CD4-positive, alpha-beta memory T cell (primary cell): ENCODE measurements at places on chromosomes 11 and 22. TPM values are rescaled to one million over a fixed set of nuclear protein-coding genes. Genes with fewer than 3 reads are reported as not detected.

Gene OPCML
- not detected for polyA plus RNA-seq

Gene AGBL2
- 1.6 TPM for polyA plus RNA-seq

Gene IGF2
- polyA plus RNA-seq: not detected

Gene TRPC6
- not detected for polyA plus RNA-seq

Gene OR52E8
- polyA plus RNA-seq: not detected

Gene MFRP
- not detected for polyA plus RNA-seq

Gene CNTF
- not detected for polyA plus RNA-seq

Gene ACTN3
- not detected for polyA plus RNA-seq

Gene RAB36
- 0.61 TPM for polyA plus RNA-seq

Gene TMX2
- 88.5 TPM for polyA plus RNA-seq

Gene YPEL4
- polyA plus RNA-seq: not detected

Gene FIBIN
- not detected for polyA plus RNA-seq

Gene RTN3
- 72.9 TPM for polyA plus RNA-seq

GRCh38 chr11:6616596-6617250, 2.5 kb downstream of the TPP1 start:
- peaks cover 40% of the 10 kb centered on the region for H3K4me1 ChIP-seq
- no peak overlapping the region for H3K4me3 ChIP-seq
- no peak overlapping the region for H3K27ac ChIP-seq
- H3K36me3 ChIP-seq: peaks cover 10% of the 10 kb centered on the region
- DNase-seq: no peak

DNA sequence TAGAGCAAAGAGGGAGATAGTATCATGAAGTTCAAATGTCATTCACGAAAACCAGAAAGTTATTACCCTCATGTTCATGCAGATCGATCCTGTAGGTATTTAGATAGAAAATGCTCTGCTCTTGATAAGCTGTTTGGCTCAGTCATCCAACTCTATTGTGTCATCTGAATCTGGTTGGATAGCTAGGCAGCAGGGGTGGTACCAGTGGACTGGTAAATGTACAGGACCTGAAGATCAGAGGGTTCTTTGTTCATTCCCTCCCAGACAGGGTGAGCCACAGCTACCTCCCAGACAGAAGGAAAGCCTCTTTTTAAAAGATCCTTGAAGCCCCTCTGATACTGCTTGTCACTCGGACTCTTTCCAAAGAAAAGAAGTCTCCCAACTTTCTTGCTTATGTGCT, 29.8 kb upstream of the DRD2 start:
- no peak for DNase-seq
- no peaks in the 10 kb centered on the region for H3K36me3 ChIP-seq
- H3K4me3 ChIP-seq: no peak overlapping the region
- no peak overlapping the region for H3K27ac ChIP-seq

DNA sequence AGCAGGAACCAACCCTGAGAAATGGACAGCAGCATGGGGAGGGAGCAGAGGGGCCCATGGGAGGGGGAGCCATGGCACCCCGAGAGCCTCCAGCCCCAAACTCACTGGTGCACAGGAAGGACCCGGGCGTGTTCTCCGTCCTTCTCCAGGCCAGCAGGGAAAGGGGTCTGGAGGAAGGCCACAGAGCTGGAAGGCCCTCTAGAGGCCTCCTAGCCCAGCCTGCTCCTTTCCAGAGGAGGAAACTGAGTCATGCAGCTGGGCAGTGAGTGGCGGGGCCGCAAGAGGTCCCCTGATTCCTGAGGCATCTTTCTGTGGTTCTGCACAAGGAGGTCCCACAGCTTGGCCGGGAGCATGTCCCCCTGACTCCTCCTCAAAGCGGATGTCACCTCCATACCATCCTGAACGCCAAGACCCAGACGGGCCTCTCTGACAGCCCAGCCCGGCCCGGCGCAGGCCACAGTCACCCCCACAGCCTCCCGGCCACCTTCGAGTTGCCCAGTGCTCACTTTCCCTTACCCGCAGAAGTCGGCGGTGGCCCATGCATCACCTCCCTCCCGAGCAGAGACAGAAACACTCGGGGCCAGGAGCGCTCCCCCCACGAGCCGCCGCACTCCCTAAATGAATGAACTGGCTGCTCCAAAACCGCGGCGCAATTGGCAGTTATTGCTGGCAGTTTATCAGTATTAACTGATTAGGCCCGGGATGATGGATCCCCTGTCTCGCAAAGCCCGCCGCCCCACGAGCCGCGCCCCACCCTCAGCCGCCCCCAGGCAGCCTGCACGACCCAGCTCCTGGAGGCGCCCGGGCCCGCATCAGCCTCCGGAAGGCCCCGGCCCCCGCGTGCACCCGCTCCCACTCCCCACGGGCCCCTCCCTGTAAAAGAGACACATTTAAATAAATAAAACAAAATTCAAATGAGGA, 272.5 kb downstream of the BUD13 start:
- no peak overlapping the region for H3K27ac ChIP-seq
- no peaks in the 10 kb centered on the region for H3K4me1 ChIP-seq
- H3K27me3 ChIP-seq: peaks cover 9% of the 10 kb centered on the region
- DNase-seq: no peak
- no peaks in the 10 kb centered on the region for H3K36me3 ChIP-seq
- H3K4me3 ChIP-seq: no peak overlapping the region

GRCh38 chr22:42793848-42794405, 63.1 kb downstream of the ARFGAP3 start:
- no peaks in the 10 kb centered on the region for H3K4me1 ChIP-seq
- H3K27me3 ChIP-seq: no peaks in the 10 kb centered on the region
- H3K4me3 ChIP-seq: no peak overlapping the region
- DNase-seq: no peak
- H3K27ac ChIP-seq: no peak overlapping the region
- H3K36me3 ChIP-seq: peaks cover 6% of the 10 kb centered on the region

DNA sequence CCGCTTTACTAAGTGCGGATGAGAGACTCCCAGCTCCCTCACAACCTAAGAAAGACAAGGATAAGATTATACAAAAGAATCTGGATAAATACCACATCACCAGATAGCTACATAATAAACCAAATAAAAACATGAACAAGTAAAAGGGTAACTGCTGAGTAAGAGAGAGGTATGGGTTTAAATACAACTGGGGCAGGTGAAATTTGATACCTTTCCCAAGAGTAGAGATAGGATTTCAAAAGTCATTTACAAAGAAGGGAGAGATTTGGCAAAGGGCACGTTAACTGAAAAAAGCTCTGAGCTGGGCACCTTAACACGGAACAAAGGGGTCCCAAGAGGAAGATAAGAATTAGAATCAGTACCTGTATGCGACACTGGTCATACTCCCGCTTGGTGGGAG, 1.7 kb downstream of the UBXN1 start:
- H3K27ac ChIP-seq: peak overlapping the region; percentile 98
- no peak overlapping the region for H3K4me3 ChIP-seq
- H3K36me3 ChIP-seq: peaks cover 15% of the 10 kb centered on the region
- peaks cover 56% of the 10 kb centered on the region for H3K4me1 ChIP-seq

- no peaks in the 10 kb centered on the region for H3K27me3 ChIP-seq
- H3K4me3 ChIP-seq: no peak overlapping the region
- no peaks in the 10 kb centered on the region for H3K4me1 ChIP-seq
- no peak overlapping the region for H3K27ac ChIP-seq
These were observed 551.6 kb downstream of the METTL15 start for GRCh38 chr11:28659716-28660348.

DNA sequence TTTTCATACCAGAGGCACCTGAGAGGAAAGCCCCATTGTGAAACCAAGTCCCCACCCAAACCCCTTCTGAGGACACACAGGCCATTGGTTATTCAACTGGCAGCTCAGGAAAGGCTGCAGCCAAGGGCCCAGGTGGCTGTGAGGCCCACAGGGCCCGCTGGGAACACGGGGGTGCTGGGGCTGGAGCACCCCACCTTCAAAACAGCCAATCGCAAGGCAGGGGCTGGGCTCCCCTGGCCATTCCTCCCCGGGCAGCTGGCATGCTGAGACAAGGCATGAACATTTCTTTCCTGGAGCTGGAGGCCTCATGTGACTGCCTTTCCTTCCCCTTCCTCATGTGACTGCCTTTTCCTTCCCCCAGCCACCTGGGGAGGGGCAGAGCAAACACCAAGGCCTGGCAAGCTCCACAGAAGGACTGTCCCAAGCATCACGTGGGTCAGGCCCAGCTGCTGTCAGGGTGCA, 76.9 kb downstream of the PIWIL3 start:
- H3K4me3 ChIP-seq: no peak overlapping the region
- DNase-seq: no peak
- no peaks in the 10 kb centered on the region for H3K36me3 ChIP-seq
- H3K27me3 ChIP-seq: no peaks in the 10 kb centered on the region

- peak overlapping the region; percentile 98 for H3K27ac ChIP-seq
- H3K36me3 ChIP-seq: peaks cover 22% of the 10 kb centered on the region
- peaks cover 31% of the 10 kb centered on the region for H3K4me1 ChIP-seq
- H3K4me3 ChIP-seq: no peak overlapping the region
- DNase-seq: no peak
These were observed 802 bp upstream of the PIM3 start for GRCh38 chr22:49959782-49960158.

DNA sequence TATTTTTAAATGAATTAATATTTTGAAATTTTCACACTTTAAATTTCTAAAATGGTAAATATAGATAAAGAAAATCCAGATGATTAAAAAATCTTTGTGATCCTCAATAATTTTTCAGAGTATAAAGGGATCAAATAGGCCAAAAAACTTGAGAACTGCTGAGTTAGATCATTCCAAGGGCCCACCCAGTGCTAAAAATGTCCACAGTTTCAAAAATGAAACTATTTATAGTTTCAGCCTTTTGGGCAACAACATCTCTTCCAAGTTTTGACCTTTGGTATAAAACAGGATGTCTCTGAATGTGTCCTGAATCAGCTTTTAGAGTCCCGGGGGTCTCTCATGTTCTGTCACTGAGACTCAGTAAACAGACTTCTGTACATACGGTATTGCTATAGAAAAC, 20.9 kb upstream of the BAIAP2L2 start:
- H3K27me3 ChIP-seq: no peaks in the 10 kb centered on the region
- no peak overlapping the region for H3K4me3 ChIP-seq
- DNase-seq: no peak
- no peak overlapping the region for H3K27ac ChIP-seq
- no peaks in the 10 kb centered on the region for H3K4me1 ChIP-seq

- H3K36me3 ChIP-seq: no peaks in the 10 kb centered on the region
- H3K27ac ChIP-seq: no peak overlapping the region
- DNase-seq: no peak
These were observed 8.5 kb downstream of the LGALS2 start for GRCh38 chr22:37571258-37571991.

GRCh38 chr22:34319346-34319745, 399.1 kb upstream of the LARGE1 start:
- H3K27ac ChIP-seq: no peak overlapping the region
- H3K4me3 ChIP-seq: no peak overlapping the region
- no peaks in the 10 kb centered on the region for H3K27me3 ChIP-seq
- no peaks in the 10 kb centered on the region for H3K4me1 ChIP-seq
- no peaks in the 10 kb centered on the region for H3K36me3 ChIP-seq
- DNase-seq: no peak

- no peaks in the 10 kb centered on the region for H3K36me3 ChIP-seq
- H3K4me3 ChIP-seq: no peak overlapping the region
- no peaks in the 10 kb centered on the region for H3K27me3 ChIP-seq
- DNase-seq: no peak
- no peak overlapping the region for H3K27ac ChIP-seq
These were observed 34.2 kb upstream of the FCHSD2 start for GRCh38 chr11:73176145-73176873.

DNA sequence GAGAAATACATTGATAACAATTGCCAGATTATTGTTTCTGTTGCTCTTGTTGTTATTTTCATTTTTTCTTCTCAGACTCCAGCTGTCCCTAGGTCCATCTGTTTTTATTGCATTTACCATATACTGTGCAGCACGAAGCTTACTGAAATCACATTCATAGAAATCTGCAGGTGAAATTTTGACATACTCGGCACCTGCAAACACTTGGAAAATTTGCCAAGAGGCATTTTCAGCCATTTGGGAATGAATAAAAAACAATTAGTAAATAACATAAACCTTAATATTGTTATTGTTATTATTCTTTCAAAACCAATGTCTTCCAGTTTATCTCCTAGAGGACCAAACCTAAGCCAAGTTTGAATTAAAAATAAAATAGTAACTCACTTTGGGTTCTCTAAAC, 2357.2 kb downstream of the LRRC4C start:
- H3K27me3 ChIP-seq: no peaks in the 10 kb centered on the region
- no peak overlapping the region for H3K27ac ChIP-seq
- H3K36me3 ChIP-seq: no peaks in the 10 kb centered on the region

DNA sequence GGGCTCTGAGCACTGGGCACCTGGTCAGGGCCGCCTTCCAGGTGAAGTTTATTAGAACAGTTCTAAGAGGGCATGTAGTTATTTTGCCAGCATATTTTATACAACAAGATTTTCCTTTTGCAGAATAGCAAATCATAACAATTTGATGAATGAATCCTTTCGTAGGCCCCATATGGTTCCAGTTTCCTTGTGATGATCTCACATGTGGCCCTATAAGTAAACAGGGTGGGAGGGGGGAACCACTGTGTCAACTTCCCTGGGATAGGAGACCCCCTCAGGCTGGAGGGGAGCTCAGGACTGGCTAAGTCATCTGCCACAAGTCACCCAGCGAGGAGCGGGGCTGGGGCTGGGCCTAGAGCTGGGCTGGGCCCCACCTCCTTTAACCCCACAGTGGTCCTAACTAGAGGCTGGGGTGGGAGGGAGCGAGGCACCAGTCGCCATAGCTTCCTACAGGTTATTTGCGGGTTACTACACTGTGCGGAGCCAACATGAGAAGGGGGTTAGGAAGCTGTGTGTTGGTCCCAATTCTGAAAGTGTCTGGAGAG, 4.2 kb downstream of the FBLN1 start:
- H3K4me1 ChIP-seq: peaks cover 5% of the 10 kb centered on the region
- no peak overlapping the region for H3K4me3 ChIP-seq
- no peak for DNase-seq

GRCh38 chr22:46376908-46377524, 41.5 kb downstream of the TRMU start:
- no peaks in the 10 kb centered on the region for H3K36me3 ChIP-seq
- H3K27me3 ChIP-seq: no peaks in the 10 kb centered on the region
- H3K4me3 ChIP-seq: no peak overlapping the region

GRCh38 chr11:77418155-77418970, 55.5 kb downstream of the PAK1 start:
- no peaks in the 10 kb centered on the region for H3K4me1 ChIP-seq
- no peaks in the 10 kb centered on the region for H3K27me3 ChIP-seq
- no peaks in the 10 kb centered on the region for H3K36me3 ChIP-seq

GRCh38 chr11:111908639-111909305, 2.8 kb downstream of the CRYAB start:
- H3K4me3 ChIP-seq: no peak overlapping the region
- H3K4me1 ChIP-seq: no peaks in the 10 kb centered on the region
- no peak for DNase-seq
- no peaks in the 10 kb centered on the region for H3K36me3 ChIP-seq

- H3K36me3 ChIP-seq: no peaks in the 10 kb centered on the region
- DNase-seq: no peak
- no peak overlapping the region for H3K4me3 ChIP-seq
- no peak overlapping the region for H3K27ac ChIP-seq
These were observed 14.4 kb upstream of the SPTBN2 start for GRCh38 chr11:66743271-66743968.

DNA sequence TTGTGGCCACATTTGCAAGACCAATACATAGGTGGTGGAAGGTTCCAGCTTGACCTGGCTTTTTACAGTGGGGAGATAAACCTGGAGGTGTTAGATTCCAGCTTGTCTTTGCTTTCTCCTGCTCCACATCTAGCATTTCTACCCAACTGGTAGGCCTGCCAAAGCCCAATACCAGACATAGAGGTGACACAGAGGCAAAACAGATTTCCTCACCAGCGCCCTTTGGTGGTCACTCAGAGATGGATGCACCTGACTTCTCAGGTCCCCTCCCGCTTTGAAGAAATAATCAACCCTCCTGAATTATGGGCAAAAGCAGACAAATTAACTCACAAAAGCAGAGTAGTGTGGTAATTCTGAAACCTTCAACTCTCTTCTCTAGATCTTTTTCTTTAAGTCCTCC, 1356.2 kb downstream of the FAM181B start:
- DNase-seq: no peak
- H3K36me3 ChIP-seq: no peaks in the 10 kb centered on the region
- H3K27me3 ChIP-seq: no peaks in the 10 kb centered on the region
- H3K27ac ChIP-seq: no peak overlapping the region
- no peak overlapping the region for H3K4me3 ChIP-seq
- H3K4me1 ChIP-seq: no peaks in the 10 kb centered on the region
